ENCODE measurements at places on chromosomes 16 and 17. TPM values are rescaled to one million over a fixed set of nuclear protein-coding genes. Genes with fewer than 3 reads are reported as not detected.

DNA sequence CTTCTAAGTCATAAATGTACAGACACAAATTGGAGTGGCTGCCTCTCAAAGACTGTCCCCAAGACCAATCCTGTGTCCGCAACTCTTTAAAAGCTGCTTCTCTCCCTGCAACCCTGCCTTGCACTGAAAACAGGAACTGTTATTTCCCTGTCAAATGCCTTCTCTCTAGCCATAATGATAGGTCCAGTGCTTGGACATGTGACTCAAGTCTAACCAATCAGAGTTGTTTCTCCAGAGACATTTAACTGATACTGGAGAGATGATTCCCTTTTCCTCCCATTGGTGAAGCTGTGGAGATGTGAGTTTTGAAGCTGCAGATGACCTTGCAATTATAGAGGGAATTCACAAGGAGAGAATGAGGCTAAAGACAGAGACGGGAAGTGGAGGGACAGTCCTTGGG is 253.3 kb upstream of the CDH5 start:
- DNase-seq: no peak
- H3K4me3 ChIP-seq: no peak overlapping the region
- no peak overlapping the region for H3K27ac ChIP-seq
- H3K27me3 ChIP-seq: peaks cover 2% of the 10 kb centered on the region
- H3K36me3 ChIP-seq: no peaks in the 10 kb centered on the region

GRCh38 chr16:17437127-17437720 is 33.5 kb downstream of the XYLT1 start:
- peaks cover 4% of the 10 kb centered on the region for H3K4me1 ChIP-seq
- no peaks in the 10 kb centered on the region for H3K27me3 ChIP-seq
- H3K4me3 ChIP-seq: no peak overlapping the region
- DNase-seq: no peak

DNA sequence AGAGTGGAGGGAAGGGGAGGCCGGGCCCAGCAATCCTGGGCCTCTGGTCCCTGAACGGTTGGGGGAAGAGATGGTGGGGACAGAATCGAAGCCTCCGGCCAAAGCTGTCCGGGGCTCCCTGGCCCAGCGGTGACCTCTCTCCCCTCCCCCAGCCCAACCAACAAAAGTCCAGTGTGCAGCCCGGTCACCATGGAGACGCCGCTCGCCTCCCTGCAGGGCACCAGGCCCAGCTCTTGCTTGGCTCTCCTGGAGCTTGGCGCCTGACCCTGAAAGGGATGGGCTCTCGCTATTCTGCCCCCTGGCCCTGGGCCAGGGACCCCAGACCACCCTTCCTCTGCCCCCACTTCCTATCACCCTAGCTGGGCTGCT is 1.3 kb downstream of the METRN start:
- no peak overlapping the region for H3K27ac ChIP-seq
- H3K4me1 ChIP-seq: peaks cover 18% of the 10 kb centered on the region
- H3K27me3 ChIP-seq: peaks cover 2% of the 10 kb centered on the region
- H3K4me3 ChIP-seq: peak overlapping the region; percentile 74

DNA sequence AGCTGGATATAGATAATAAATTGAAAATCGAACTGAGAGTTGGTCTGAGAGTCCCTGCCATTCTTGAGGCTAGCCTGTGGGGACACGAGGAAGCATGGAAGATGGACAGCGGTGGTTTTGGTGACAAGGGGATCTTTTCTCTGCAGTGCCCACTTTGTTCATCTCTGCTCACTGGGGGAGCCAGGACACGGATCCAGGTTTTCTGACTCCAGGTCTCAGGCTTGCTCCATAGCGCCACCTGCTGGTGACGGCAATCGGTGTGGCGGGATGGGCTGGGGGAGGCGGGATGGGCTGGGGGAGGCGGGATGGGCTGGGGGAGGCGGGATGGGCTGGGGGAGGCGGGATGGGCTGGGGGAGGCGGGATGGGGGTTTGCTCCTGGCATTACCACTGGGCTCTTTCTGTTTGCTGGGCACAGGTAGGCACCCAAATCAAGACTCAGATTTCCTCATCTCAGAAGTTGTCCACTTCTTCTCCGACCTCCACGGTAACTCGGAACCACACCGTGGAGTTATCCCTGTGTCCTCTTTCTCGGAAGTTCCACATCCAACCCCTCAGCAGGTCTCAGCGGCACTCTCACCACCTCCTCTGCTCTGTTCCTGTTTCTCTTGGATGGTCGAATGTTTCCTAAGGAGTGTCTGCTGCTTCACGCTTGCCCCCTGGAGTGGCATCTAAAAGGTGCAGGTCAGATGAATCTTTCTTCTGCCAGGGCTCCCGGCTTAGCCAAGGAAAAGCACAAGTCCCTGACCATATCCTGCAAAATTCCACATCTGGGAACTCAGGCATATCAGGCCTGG is 142.4 kb downstream of the CYLD start:
- H3K27me3 ChIP-seq: peaks cover 3% of the 10 kb centered on the region
- DNase-seq: no peak
- H3K27ac ChIP-seq: no peak overlapping the region
- H3K4me1 ChIP-seq: no peaks in the 10 kb centered on the region

GRCh38 chr17:36857698-36858097 is 79.6 kb upstream of the LHX1 start:
- no peak overlapping the region for H3K4me3 ChIP-seq
- no peaks in the 10 kb centered on the region for H3K4me1 ChIP-seq
- no peak for DNase-seq

- peak overlapping the region; percentile 30 for H3K27ac ChIP-seq
- no peak overlapping the region for H3K4me3 ChIP-seq
- H3K4me1 ChIP-seq: no peaks in the 10 kb centered on the region
- no peaks in the 10 kb centered on the region for H3K27me3 ChIP-seq
- H3K36me3 ChIP-seq: no peaks in the 10 kb centered on the region
These were observed 8.0 kb upstream of the WFDC1 start for GRCh38 chr16:84286578-84287240.

- no peak overlapping the region for H3K27ac ChIP-seq
- H3K36me3 ChIP-seq: no peaks in the 10 kb centered on the region
- DNase-seq: no peak
- no peaks in the 10 kb centered on the region for H3K4me1 ChIP-seq
These were observed 2.2 kb downstream of the GJC1 start for GRCh38 chr17:44827863-44828262.

- no peaks in the 10 kb centered on the region for H3K27me3 ChIP-seq
- no peak for DNase-seq
- no peak overlapping the region for H3K27ac ChIP-seq
- peaks cover 7% of the 10 kb centered on the region for H3K36me3 ChIP-seq
- no peak overlapping the region for H3K4me3 ChIP-seq
These were observed 24.6 kb downstream of the CACNG1 start for GRCh38 chr17:67068999-67069398.

The BAHCC1 gene
- total RNA-seq: 8.1 TPM

DNA sequence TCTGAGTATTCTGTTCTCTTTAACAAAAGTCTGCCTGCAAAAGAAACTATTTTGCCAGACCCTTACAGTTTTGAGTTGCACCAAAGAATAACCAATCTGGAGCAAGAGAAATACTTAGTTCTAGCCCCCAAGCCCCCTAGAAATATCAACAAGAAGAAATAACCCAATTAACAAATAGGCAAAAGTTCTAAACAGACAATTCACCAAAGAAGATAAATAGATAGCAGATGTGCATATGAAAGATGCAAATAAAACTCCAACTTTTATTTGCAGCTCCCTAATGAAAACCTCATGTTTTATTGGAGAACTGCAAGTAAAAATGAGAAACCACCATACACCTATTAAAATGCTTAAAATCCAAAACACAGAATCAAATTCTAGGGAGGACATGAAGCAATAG is 1308.0 kb downstream of the CDH11 start:
- no peaks in the 10 kb centered on the region for H3K4me1 ChIP-seq
- H3K4me3 ChIP-seq: no peak overlapping the region
- no peak for DNase-seq
- no peaks in the 10 kb centered on the region for H3K27me3 ChIP-seq

DNA sequence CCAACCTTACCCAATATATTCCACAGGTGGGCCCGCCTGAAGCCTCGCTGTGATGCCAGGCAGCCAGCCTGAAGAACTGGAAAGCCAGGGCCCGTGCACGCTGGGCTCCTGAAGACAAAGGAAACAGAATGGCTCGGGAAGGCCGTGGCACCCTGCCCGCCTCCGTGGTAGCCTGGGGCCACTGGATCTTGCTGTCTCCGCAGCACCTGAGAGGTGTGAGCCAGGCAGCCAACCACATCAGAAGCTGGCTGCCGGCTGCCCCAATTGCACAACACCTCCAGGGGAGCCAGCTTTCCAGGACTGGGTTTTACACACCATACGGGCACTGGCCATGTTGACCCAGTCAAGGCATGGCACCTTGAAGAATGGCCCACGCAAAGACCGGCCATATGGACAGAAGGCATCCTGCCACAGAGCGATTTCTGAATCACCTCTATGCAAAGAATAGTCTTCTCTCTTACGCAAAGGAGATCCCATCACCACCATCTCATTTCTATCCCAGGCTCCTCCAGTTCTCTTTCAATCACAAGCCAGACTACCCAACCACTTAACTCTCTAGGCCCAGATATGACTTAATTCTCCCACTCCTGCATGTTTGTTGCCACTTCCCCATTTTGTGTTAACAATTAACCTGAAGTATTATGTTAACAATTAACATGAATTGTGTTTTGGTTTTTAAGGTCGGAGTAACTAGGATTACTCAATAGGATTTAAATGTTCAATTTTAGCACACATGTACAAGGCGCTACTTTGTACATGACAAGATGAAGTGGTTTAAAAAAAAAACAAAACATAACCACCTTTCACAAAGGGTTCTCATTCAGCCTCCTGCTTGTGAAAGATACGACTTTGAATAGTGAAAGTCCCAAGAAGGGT is 32.1 kb downstream of the ZFHX3 start:
- H3K36me3 ChIP-seq: no peaks in the 10 kb centered on the region
- DNase-seq: peak; percentile 40
- H3K4me3 ChIP-seq: no peak overlapping the region
- H3K27me3 ChIP-seq: no peaks in the 10 kb centered on the region
- peak overlapping the region; percentile 55 for H3K27ac ChIP-seq

DNA sequence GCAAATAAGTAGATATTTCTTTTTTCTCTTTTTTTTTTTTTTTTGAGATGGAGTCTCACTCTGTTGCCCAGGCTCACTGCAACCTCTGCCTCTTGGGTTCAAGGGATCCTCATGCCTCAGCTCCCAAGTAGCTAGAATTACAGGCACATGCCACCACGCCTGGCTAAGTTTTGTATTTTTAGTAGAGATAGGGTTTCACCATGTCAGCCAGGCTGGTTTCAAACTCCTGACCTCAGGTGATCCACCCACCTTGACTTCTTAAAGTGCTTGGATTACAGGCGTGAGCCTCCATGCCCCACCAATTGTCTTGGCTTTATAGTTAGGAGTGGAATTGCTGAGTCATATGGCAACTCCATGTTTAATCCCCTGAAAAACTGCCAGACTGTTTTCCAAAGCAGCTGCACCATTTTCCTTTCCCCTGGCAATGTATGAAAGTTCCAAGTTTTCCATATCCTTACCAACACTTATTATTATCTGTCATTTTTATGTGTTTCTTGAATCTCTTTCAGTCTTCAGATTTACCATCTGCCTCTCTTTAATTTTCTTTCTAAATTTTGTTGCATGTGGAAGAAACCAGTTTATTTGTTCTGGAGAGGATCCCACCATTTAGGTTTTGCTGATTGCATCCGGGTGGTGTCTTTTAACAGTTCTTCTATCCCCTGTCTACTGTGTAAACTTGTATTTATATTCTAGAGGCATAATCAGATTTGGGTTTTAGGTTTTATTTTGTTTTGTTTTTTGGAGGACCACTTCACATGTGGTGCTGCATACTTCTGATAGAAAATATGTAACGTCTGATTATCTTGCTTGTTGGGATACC is 9.9 kb upstream of the CES3 start:
- no peak for DNase-seq
- H3K4me1 ChIP-seq: peaks cover 13% of the 10 kb centered on the region
- peak overlapping the region; percentile 91 for H3K27ac ChIP-seq
- peaks cover 6% of the 10 kb centered on the region for H3K36me3 ChIP-seq
- H3K4me3 ChIP-seq: peak overlapping the region; percentile 77

GRCh38 chr17:39402244-39402889 is 941 bp upstream of the FBXL20 start:
- H3K27me3 ChIP-seq: no peaks in the 10 kb centered on the region
- peak overlapping the region; percentile 84 for H3K27ac ChIP-seq
- peak; percentile 95 for DNase-seq
- H3K4me1 ChIP-seq: peaks cover 24% of the 10 kb centered on the region
- H3K36me3 ChIP-seq: no peaks in the 10 kb centered on the region
- peak overlapping the region; percentile 81 for H3K4me3 ChIP-seq

DNA sequence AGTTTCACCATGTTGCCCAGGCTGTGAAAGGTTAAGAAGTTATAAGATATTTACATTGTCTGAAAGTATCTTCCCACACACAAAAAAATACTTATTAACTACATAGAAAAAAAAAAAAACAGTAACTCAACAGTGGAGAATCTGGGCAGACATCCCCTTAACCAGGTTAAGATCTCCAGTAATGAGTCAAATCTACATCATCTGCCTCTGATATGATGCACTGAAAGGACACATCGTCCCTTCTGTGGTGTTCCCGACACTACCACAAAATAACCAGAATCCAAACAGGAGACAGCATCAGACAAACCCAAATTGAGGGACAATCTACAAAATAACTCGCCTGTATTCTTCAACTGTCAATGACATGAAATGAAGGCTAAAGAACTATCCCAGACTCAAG is 40.0 kb downstream of the CMTM4 start:
- no peaks in the 10 kb centered on the region for H3K27me3 ChIP-seq
- DNase-seq: no peak
- peaks cover 14% of the 10 kb centered on the region for H3K4me1 ChIP-seq
- no peaks in the 10 kb centered on the region for H3K36me3 ChIP-seq

The RPL13 gene
- 1,039 TPM for total RNA-seq

- H3K27ac ChIP-seq: peak overlapping the region; percentile 86
- no peaks in the 10 kb centered on the region for H3K27me3 ChIP-seq
- H3K4me1 ChIP-seq: peaks cover 96% of the 10 kb centered on the region
- H3K4me3 ChIP-seq: no peak overlapping the region
- peak; percentile 54 for DNase-seq
- H3K36me3 ChIP-seq: no peaks in the 10 kb centered on the region
These were observed 9.6 kb upstream of the MTSS2 start for GRCh38 chr16:70695331-70696070.

- DNase-seq: no peak
- H3K36me3 ChIP-seq: no peaks in the 10 kb centered on the region
- H3K27me3 ChIP-seq: no peaks in the 10 kb centered on the region
- peaks cover 6% of the 10 kb centered on the region for H3K4me1 ChIP-seq
These were observed 31.0 kb downstream of the CD300A start for GRCh38 chr17:74497471-74497870.

The CRHR1 gene
- total RNA-seq: not detected

- no peaks in the 10 kb centered on the region for H3K27me3 ChIP-seq
- no peak overlapping the region for H3K27ac ChIP-seq
- peak overlapping the region; percentile 84 for H3K4me3 ChIP-seq
- H3K36me3 ChIP-seq: peaks cover 62% of the 10 kb centered on the region
- peak; percentile 52 for DNase-seq
These were observed 11.3 kb downstream of the RIPOR1 start for GRCh38 chr16:67539691-67540635.

DNA sequence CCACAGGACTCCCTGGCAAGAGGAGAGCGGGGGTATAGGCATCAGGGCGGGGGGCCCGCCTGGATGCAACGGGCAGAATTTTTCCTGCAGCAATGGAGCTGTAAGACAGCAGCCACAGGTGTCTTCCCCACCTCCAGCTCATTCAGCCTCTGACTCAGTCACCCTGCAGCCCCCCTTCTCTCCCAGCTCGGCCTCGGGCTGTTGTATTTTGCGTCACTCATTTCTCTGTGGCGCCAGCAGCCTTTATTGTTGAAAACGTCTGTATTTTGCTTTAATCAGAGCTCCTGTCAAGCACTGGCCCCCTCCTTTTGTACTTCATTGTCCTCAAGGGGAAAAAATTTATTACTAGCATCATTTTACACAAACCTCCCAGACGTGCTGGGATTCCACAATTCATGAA is 117.7 kb downstream of the WSCD1 start:
- no peaks in the 10 kb centered on the region for H3K27me3 ChIP-seq
- no peaks in the 10 kb centered on the region for H3K4me1 ChIP-seq
- H3K27ac ChIP-seq: no peak overlapping the region
- H3K4me3 ChIP-seq: no peak overlapping the region

The AKTIP gene
- total RNA-seq: 68.4 TPM

Data from psoas muscle (tissue), 8 donors.